ENCODE measurements at places on chromosomes 11 and 22.

- DNase-seq, result no peak
Observed at GRCh38 chr11:107818491-107818890, 40.1 kb downstream of the SLC35F2 start.

DNA sequence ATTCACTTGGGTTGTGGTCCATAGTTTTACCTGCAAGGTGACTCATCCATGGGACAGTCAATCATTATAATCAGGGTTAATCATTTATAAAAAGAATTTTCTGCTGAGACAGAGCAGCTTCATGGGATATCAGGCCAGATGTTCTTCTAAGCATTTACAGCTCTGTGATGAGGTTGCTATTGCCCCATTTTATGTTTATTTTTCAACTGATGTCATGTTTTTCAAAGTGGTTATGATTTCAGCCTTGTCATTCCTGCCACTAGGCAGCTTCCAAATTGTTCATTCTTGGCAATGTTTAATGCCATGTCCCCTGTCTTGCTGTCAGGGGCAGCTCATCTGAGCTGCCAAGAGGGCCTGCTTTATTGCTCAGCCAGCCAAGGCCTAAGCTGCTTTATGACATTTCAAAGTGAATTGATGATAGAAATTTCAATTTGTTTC lies 35.9 kb upstream of the ZBED5 start:
- DNase-seq, result peak; percentile 22

GRCh38 chr11:45333001-45333971 lies 47.1 kb upstream of the SYT13 start:
- peak; percentile 88 for DNase-seq

GRCh38 chr22:35591714-35592417 lies 25.3 kb downstream of the MB start:
- no peak for DNase-seq

GRCh38 chr11:113675003-113675561 lies 31.0 kb downstream of the TMPRSS5 start:
- peak; percentile 100 for DNase-seq

- peak; percentile 45 for DNase-seq
Observed at GRCh38 chr11:67265633-67266448, 432 bp upstream of the GRK2 start.

DNA sequence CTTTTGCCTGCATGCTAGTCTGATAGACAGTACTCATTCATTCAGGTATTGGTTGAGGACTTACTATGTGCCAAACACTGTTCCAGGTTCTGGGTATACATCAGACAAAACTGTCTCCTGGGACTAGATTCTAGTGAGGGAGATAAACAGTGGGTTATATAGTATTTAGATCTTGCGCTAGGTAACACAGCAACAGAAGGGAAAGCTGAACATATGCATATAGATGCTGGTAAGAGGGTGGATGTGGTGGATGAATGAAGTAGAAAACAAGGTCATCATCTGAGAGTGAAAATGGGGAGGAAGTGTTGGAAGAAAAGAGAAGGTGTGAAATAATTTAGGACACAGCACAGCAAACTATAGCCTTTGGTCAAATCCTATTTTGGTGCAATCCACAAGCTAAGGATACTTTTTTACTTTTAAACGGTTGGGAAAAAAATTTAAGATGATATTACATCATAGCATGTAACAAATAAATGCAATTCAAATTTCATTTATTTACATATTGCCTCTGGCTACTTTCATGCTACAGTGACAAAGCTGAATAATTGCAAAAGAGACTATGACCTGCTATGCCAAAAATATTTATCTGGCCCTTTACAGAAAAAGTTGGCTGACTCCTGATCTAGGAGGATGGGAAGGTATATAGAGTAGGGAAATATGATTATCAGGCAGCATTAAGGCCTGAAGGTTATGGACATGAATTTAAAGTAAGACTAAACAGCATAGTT lies 7.1 kb upstream of the TMEM9B start:
- no peak for DNase-seq

DNA sequence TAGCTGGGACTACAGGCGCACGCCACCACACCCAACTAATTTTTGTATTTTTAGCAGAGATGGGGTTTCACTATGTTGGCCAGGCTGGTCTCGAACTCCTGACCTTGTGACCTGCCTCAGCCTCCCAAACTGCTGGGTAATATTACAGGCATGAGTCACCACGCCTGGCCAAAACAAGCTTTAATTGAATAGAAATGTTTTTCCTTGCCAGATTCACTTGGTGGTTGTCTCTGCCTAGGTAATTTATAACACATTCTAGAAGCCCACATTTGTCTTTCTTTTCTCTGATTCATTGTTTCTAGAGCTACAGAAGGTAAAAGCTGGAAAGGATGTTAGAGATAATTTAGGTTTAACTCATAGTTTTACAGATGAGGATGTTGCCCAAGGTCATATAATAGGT lies 41.3 kb downstream of the CECR2 start:
- peak; percentile 14 for DNase-seq

DNA sequence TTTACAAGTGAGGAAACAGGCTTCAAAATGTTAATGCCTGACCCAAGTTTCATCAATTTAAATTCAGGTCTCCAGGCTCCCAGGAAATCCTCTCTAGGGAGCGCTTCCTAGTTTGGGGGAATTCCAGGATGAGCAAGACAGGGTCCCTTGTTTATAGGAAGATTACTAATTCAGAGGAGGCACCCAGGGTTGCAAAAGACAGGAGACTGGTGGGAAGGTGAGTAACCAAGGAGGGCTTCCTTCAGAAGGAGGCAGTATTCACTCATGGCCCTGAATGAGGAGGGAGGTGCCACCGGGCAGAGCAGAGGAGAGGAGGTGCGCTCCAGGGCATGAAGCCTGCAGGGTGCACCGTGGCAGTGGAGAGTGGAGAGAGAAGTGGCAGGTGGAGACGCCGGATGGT lies 1.6 kb downstream of the TMEM132A start:
- DNase-seq, result peak; percentile 71

DNA sequence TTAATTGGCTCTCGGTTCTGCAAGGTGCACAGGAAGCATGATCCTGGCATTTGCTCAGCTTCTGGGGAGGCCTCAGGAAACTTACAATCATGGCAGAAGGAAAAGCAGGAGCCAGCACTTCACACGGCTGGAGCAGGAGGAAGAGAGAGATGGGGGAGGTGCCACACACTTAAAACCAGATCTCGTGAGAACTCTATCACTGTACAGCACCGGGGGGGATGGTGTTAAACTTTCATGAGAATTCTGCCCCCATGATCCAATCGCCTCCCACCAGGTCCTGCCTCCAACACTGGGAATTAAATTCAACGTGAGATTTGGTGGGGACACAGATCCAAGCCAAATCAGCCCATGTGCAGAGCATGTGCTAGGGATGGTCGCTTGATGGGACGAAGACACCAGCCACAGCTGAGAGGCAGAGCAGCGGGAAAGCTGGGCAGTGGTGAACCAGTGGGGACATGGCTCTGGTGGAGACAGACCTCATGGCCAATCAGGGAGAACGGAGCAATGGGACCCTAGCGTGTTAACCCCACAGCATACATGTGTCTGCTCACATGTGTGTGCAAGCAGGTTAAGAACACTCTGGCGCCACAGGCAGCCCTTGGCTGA lies 6.2 kb downstream of the TANGO2 start:
- no peak for DNase-seq

DNA sequence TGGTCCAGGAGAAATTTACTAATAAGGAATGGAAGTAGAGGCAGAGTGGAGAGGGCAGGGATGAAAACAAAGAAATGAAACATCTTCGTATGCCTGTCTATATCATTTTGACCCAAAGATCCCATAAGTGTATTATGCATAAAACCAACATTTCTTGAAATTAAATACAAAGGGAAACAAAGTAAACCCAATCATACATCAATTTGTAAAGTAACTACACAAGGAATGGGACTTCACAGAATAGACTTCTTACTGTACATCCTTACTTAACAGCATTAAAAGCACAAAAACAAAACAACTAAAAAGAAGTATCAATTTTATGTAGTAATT lies 253.6 kb upstream of the CCDC179 start:
- no peak for DNase-seq

DNA sequence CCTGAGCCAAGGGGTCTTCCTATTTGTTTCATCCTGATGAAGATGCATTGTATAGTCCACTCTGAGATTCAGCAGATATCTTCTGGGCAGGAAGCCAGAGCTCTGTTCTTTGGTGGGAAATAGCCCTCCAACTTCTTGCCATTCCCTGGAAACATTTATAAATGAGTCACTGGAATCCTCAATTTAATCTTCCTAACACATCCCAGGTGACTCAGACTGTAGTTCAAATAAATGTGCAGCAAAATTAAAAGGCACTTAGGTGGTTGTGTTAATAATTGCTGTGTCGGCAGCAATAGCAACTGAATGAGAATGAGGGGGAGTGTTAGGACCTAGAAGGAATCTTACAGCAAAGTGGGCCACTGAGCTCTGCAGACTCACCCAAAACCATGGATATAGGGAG lies 108.6 kb downstream of the INSC start:
- peak; percentile 22 for DNase-seq

DNA sequence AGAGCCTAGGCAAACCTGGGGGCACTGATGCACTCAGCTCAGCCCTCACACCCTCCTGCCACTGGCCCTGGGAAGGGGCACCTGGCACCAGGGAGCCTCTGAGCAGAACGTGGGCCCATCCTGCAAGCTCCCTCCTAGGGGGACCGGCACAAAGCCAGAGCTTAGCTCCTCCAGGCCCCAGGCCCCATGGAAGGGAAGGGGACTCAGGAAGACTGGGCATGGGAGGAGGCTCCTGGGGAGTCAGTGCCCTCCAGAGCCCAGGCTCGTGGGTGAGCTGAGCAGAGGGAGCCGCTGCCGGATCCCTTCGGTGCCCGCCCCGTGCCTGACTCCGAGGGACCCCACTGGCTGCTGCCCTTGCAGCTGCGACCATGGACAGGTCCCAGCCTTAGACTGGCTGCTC lies 28.5 kb downstream of the ADA2 start:
- no peak for DNase-seq

GRCh38 chr11:65764434-65764833 lies 16.3 kb downstream of the AP5B1 start:
- no peak for DNase-seq

GRCh38 chr11:64268893-64269539 lies 15.4 kb downstream of the BAD start:
- DNase-seq, result no peak

DNA sequence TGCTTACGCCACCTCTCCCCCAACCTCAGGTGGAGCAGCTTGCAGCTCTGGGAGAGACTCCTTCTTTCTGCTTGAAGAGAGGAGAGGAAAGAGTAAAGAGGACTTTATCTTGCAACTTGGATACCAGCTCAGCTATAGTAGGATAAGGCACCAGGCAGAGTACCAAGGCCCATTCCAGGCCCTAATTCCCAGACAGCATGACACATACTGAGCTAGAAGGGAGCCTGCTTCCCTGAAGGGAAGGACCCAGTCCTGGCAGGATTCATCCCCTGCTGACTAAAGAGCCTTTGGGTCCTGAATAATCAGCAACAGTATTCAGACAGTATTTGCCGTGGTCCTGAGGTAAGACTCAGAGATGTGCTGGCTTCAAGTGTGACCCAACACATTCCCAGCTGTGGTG lies 41.4 kb downstream of the PPME1 start:
- DNase-seq, result no peak

GRCh38 chr22:39223091-39223710 lies 21.6 kb downstream of the PDGFB start:
- no peak for DNase-seq

- DNase-seq, result no peak
Observed at GRCh38 chr11:64318766-64319761, 1.1 kb downstream of the PRDX5 start.

DNA sequence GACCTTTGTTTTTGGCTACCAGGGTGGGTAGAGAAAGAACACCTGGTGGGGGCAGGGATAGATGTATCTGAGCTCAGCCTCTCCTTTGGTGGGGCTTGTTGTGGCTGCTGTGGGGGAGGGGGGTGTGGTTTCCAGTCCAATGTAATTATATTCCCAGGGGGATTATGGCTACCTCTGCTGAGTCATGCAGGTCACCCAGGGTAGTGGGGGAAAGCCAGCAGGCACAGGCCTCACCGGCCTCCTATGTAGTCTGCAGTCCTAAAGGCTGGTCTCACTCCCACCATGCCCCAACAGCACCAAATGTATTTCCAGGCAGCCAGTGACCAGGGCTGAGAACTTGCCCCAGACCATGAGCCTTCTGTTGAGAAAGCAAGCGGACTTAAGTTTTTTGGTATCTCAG lies 119.6 kb downstream of the DYNC2H1 start:
- peak; percentile 3 for DNase-seq
